ENCODE measurements at places on chromosomes 11 and 22.

DNA sequence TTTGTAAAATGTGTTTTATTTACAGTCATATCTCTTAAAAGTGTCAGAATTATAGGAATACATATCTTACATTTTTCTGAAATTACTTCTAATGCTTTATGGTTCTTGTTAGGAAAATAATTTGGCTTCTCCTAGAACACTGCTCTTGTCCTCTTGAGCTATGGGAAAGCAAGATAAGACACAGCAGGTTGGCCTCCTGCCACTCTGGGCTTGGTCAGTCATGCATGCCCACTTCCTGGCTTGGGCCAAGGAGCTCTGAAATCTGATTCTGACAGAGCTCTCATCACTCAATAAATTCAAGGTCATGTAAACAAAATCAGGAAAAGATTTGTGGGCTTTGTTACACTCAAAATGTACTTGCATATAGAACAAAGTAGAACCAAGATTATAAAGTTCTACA lies 1036.0 kb downstream of the OPCML start:
- no peak for DNase-seq

- DNase-seq, result no peak
Observed at GRCh38 chr11:57793351-57794115, 31.9 kb downstream of the CTNND1 start.

GRCh38 chr11:76313913-76314740 lies 66.8 kb downstream of the THAP12 start:
- no peak for DNase-seq

- no peak for DNase-seq
Observed at GRCh38 chr11:46982797-46983452, 46.4 kb downstream of the CSTPP1 start.

DNA sequence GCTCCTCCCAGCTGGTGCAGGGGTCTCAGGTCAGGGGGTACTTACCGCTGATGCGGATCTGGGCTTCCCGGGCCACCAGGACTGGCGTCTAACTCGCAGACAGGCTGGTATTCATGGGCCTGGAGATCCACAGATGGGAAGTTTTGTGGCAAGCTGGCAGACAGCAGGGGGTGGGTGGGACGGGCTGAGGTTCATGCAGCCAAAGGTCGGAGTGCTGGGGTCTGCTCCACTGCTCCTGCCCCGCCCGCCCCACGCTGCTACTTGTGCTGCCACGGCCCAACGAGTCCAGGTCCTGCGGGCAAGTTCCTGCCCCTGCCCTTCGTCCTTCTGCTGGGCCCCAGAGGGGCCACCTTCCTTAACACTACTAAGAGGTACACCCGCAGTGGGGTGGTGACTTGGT lies 3.1 kb downstream of the ACY3 start:
- DNase-seq, result no peak

DNA sequence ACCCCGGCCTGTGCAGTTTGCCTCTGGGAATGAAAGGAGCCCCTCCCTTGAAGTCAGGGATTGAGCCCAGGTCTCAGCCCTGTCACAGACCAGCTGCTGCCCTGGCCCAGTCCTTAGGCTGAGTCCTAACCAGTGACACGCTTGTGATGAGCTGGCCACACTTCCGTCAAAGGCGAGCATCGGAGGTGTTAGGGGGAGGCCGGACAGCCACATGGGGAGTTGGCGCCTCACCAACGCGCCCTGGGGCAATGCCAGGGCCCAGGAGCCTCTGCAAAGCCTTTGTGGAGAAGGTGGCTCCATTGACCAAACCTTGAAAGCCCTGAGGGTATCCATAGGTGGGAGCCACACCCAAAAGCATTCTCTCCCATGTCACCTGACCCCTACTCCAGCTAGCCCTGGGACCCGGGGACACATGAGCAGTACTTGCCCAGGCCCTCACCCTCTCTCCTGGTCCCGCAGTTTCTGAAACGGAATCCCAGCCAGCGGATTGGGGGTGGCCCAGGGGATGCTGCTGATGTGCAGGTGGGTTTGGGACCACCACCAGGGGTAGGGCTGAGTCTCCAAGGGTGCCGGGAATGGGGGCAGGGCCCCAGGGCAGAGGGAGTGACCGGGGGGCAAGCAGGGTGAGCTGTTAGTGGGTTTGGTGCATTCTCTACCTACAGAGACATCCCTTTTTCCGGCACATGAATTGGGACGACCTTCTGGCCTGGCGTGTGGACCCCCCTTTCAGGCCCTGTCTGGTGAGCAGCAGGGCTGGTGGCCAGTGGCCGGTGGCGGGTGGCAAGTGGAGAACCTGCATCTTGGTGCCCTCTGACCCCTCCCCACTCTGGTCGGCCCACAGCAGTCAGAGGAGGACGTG lies 3.7 kb downstream of the PTPRCAP start:
- peak; percentile 54 for DNase-seq

DNA sequence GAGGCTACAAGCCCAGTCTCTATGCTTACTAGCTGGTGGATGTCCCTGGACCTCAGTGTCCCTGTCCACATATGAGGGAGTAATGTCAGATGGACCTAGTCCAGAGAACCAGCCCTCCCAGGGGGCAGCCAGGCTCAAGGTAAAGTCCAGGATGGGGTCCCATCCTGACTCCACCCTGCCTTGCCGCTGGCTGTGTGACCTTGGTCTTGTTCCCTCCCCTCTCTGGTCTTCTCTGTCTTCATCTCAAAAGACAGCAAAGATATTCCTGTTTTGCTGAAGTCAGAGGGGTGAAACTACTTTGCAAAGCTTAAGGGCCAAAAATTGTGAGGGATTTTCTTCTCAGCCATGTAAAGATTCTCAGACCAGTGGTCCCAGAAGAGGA lies 9.2 kb upstream of the C11orf96 start:
- no peak for DNase-seq

GRCh38 chr22:38176170-38176741 lies 5.4 kb downstream of the PLA2G6 start:
- peak; percentile 59 for DNase-seq

- DNase-seq, result no peak
Observed at GRCh38 chr11:29507376-29507775, 509.5 kb downstream of the KCNA4 start.

DNA sequence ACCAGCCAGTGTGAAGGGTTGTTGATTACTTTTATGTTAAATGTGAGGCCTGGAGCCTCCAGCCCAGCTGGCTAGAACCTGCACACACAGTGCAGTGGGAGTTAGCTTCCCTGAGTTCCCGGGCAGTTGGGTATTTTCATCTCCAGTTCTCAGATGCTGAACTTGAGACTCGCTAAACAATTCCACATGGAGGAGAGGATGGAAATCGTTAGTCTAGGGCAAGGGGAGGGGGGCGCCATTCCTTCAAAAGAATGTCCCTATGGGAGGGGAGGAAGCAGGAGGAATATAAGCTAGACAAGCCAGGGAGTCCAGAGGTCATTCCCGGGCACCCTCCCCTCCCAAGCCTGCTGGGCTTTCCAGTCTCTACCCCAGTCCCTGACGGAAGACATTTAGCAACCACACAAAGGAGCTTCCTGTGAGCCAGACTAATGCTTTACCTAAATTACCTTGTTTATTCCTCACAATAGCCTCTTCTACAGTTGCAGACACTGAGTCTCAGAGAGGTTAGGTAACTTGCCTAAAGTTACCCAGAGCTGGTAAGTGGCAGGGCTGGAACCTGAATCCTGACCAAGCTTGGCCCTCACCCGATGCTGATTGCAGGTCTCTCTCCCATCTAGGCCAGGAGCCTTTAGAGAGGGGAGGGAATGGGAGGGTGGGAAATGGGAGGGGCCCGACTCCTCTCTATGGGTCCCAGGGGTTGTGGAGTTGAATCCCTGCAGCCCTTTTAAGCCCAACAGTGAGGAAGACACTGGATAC lies 1.9 kb upstream of the TSKU start:
- DNase-seq, result no peak

DNA sequence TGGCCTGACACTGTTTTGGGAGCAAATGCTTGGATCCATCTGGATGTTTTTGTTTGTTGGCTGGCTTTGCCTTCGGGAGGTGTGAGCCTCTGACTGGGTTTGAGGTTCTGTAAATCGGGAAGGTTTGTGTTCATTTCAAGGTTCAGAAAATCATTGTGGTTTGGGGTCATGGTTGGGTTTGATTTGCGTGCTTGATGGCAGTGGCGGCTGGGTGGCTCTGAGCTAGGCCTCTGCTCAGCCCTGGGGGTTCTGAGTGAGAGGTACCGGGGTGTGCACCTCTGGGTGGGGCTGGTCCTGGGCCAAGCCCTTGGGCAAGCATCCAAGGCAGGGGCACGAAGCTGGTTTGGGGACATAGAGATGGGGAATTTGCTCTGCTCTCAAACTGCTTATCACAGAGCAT lies 37.0 kb upstream of the ALX4 start:
- DNase-seq, result no peak

- DNase-seq, result no peak
Observed at GRCh38 chr11:130435671-130436070, 7.3 kb upstream of the ADAMTS8 start.

DNA sequence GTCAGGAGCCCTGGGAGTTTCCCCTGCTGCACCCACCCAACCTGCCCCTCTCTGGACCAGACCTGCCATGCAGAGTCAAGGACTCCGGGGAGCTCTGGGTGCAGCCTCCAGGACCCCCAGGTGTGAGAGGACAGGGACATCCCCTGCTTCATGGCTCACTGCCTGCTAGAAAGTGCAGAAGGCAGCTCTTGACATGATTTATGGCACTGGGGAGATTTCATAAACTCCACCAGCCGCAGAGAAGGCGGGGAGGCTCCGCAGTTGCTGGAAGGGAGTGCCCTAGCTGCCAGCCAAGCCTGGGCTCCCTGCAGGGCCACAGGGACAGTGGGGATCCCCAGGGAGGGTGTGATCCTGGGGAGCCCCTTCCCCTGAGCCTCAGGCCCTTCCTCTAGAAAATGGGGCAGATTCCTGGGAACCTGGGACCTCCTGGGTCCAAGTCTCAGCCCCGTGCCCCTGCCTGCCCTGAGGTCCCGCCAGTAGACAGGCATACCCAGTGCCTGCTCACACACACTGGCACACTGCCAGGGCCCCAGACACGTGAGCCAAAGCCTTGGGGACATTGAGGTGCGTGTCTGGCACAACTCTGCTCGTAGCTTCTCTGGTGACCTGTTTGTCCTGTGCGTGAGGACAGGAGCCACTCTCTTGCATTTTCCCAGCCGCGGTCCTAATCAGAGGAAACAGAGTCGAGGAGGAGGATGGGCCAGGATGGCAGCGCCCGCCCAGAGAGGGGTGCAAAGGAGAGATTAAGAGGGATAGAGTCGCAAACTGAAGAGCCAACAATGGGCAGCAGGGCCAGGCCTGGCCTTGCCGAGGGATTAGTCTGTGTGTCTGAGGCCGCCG lies 13.8 kb downstream of the CABP7 start:
- DNase-seq, result no peak

- no peak for DNase-seq
Observed at GRCh38 chr11:75626889-75627529, 41.8 kb downstream of the MAP6 start.

- no peak for DNase-seq
Observed at GRCh38 chr11:110908401-110909105, 196.3 kb upstream of the ARHGAP20 start.

- DNase-seq, result no peak
Observed at GRCh38 chr22:30292069-30292970, 3.0 kb upstream of the CASTOR1 start.

GRCh38 chr22:44098966-44099530 lies 74.9 kb downstream of the PARVB start:
- DNase-seq, result no peak

DNA sequence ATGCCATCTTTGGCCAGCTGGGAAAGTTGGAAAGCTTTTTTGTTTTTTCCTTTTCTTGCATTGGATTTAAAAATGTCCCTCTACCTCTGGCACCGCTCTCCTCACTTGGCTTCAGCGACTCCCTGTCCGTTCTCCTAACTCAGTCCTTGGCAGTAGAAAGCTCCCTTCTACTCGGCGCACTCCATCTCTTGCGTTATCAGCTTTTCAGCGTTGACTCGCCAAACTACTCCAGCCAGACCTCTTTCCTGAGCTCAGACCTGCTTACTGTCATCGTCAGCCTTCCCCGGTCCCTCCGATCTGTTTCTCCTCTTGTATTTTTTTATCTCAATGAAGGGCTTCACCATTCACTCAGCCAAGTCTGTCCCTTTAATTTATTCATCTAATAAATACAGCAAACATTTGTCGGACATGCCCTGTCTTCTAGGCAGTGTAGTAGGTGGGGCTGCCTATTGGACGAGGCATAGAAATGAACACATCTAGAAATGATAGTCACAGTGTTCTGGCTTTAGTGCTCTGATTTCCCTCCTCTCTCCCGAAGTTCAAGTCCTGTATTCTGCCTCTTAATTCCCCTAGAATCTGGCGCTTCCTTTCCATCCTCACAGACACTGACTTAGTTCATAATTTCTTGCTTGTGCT lies 839 bp downstream of the CEP164 start:
- DNase-seq, result no peak
